ENCODE measurements at places on chromosomes 6 and 20.
A peak's percentile ranks its signal among the peaks of the same experiment; 100 is the strongest.

- peak; percentile 90 for DNase-seq
These were observed 35.5 kb upstream of the GJA1 start for GRCh38 chr6:121399966-121400365.

- DNase-seq = peak; percentile 51
These were observed 2.9 kb downstream of the EEF1A2 start for GRCh38 chr20:63495741-63496595.

GRCh38 chr20:15834857-15835256 is 738.4 kb downstream of the KIF16B start:
- DNase-seq = no peak

GRCh38 chr6:28490205-28490890 is 25.2 kb downstream of the GPX6 start:
- peak; percentile 42 for DNase-seq

DNA sequence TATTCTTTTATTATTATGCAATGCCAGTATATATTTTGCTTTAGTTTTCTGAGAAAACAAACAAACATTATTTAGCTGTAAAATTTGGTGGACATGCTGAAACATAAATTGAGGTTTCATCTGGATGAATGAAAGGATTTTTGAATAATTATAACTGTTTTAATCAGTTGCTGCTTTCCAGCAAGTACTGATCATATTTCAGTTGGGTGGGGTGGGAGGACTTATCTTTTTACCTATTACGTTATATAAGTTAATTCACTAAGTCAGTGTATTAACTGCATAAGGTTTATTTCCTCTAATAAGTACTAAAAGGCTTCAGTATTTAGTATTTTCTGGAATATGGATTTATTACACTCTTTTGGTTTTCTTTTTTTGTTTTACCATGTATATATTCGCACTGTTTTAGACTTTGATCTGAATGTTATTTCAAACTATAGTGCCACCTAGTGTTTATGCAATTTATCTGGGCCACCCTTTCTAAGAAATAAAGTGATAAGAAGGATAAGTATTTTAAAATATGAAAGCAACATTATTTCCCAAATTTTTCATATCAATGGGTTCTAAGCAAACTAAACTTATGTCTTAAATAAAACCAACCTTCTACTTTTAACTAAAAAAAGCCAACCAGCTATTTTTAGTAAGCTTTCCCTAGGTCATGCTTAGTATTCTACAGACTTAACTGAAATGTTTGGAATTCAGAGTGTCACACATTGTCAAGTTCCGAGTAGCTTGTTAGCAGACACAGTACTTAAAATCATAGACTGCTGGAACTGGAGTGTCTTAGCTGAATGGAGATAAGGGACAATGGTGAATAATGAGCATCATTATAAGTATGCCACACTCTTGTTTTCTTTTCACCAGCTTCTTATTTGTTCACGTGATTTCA is 105.4 kb upstream of the MCHR2 start:
- DNase-seq = peak; percentile 65

DNA sequence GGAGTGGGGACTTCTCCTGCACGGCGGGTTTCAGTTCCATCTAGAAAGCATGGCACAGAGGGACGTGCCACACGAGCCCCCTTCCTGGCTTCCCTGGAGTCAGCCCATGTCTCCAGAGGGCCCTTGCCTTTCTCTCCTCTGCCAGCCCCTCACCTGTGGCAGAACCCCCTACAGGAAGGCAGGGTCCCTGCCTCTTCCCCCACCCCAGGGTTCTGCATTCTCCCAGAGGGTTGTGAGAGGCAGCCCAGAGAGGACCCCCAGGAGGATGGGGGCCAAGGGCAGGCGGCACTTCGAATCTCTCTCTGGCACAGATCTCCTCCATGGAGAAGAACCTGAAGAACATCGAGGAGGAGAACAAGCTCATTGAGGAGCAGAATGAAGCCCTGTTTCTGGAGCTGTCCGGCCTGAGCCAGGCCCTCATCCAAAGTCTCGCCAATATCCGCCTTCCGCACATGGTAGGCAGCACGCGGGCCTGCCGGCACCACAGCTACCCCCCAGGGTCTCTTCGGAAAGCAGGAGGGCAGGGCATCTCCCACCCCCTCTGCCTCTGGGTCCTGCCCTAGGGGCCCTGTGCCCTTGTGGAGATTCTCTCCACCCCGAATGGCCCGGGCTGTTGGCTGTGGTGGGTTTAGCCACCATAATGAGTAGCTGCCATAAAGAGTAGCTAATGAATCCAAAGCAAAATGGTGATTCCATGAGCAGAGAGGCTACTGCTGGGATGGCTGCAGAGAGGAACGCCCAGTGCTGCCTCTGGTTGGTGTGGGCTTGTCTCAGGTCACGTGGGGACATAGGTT is 15.9 kb upstream of the PCMTD2 start:
- DNase-seq = no peak

DNA sequence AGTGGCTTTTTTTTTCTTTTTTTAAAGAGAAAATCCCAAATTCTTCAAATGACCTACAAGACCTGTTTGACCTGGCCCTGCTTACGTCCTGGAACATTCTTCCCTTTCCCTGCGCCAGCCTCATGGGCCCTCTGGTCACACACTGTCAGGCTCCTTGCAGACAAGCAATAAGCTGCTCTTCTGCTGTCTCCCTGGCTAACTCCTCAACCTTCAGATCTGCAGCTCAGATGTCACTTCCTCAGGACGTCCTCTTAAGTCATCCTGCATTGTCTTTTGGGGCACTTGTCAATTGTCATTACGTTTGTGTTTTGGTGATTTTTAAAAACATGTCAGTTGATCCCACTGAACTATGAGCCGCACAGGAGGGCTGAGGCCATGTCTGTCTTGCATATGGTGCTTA is 28.9 kb upstream of the SLC35D3 start:
- no peak for DNase-seq

- DNase-seq = no peak
These were observed 64.5 kb downstream of the CTNNBL1 start for GRCh38 chr20:37758332-37758731.

DNA sequence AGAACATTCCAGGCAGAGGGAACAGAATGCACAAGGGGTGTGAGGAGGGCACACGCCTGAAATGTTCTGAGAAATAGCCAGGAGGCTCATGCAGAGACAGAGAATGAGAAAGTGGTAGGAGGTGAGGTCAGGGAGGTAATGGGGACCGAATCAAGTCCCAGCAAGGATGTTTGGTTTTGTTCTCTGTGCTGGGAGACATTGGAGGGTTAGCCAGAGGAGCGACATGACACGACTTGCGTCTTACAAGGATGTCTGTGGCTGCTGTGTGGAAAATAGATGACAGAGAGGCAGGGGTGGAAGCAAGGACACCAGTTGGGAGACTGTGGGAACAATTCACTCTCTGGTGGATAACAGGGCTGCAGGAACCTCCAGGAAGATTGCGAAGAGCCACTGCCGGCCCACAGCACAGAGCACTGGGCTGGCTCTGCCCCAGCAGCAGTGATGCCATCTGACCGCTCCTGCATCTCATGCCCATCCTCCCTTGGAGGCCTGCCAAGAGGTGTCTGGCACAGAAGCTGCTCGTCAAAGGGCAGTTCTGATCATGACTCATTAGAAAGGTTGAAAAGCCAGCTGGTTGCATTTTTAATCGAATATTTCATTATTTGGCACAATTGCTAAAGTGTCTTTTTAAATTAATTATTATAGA is 57.7 kb upstream of the CD83 start:
- DNase-seq = no peak

DNA sequence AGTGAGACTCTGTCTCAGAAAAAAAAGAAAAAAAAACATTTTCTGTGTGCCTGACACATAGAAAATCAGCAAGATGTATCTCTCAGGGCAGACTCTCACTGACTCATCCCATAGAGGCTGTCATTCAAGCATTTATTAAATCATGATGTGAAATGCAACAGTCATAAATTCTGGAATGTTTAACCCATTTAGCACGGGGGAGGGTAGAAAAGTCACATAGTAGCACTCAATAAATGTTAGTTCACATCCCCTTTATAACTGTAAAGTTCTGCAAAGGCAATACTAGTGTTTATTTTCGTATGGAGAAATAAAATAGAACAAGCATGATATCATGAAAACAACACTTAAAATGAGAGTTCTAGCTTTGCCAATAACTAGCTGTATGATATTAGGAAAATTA is 15.5 kb upstream of the CARMIL1 start:
- no peak for DNase-seq

DNA sequence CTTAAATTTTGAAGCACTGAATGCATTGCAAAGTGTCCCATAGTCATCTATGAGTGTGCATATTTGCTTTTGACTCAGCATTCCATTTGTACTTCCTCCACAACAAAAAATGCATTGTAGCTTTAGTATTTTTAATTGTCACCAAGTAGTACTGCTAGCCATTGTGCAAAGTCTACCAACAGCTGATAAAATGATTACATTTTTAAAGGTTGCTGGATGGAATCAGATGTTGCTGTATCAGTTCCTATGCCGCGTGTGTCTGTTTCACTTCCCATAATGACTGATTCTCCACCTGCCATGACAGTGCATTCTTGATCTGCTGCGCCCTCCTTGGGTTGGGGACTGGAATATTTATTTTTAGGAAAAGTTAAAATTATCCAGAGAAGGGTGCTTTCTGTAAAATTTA is 41.2 kb downstream of the SLX4IP start:
- DNase-seq = peak; percentile 11

- DNase-seq = no peak
These were observed 39.2 kb upstream of the ZNF831 start for GRCh38 chr20:59124296-59125029.

DNA sequence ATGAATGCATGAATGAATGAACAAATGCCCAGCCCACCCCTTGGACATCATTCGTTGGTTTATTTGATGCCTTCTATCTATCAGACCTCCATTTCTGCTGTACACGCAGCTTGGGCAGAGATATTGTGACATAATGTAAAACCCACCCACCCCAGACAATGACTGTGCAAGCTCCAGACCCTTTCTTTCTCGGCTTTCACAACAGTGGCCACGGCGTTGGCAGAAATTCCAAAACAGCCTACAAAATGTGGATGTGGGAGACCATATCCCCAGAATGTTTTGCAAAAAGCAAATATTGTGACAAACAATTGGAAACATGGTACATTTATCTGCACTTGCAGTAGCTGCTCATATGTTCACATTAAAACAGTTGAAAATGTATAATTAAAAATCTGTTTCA is 162.0 kb upstream of the MAFB start:
- no peak for DNase-seq

GRCh38 chr6:109336221-109336961 is 45.9 kb downstream of the CD164 start:
- DNase-seq = peak; percentile 66

GRCh38 chr20:45433316-45433715 is 17.4 kb downstream of the PIGT start:
- DNase-seq = no peak

GRCh38 chr6:30687659-30688431 is 1.4 kb upstream of the PPP1R18 start:
- DNase-seq = no peak

- DNase-seq = no peak
These were observed 71.7 kb upstream of the CEP85L start for GRCh38 chr6:118722829-118723813.

GRCh38 chr20:24957326-24958016 is 8.4 kb downstream of the CST7 start:
- DNase-seq = no peak

- DNase-seq = no peak
These were observed 276.3 kb downstream of the BCKDHB start for GRCh38 chr6:80382811-80383210.

DNA sequence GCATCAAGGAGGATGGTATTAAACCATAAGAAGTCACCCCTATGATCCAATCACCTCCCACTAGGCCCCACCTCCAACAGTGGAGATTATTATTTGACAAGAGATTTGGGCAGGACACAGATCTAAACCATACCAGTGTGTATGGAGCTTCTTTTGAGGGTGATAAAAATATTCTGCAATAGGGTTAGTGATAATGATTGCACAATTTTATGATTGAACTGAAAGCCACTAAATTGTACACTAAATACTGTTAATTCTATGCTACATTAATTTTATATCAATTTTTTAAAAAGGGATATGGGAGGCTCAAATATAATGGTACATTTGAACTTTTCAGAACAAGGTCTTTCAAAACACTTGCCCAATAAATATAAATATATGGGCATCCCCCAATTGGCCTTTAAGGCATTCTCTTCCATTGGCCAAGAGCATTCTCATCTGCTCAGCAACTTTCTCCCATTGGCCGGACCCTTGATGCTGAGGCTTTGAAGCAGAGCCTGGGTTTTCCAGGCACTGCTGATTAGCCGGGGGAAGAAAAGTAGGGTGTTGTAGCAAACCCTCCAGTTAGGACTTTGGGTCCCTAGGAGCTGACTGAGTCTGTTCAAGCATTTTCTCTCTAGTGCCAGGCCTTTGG is 209.9 kb downstream of the LRFN2 start:
- DNase-seq = no peak

DNA sequence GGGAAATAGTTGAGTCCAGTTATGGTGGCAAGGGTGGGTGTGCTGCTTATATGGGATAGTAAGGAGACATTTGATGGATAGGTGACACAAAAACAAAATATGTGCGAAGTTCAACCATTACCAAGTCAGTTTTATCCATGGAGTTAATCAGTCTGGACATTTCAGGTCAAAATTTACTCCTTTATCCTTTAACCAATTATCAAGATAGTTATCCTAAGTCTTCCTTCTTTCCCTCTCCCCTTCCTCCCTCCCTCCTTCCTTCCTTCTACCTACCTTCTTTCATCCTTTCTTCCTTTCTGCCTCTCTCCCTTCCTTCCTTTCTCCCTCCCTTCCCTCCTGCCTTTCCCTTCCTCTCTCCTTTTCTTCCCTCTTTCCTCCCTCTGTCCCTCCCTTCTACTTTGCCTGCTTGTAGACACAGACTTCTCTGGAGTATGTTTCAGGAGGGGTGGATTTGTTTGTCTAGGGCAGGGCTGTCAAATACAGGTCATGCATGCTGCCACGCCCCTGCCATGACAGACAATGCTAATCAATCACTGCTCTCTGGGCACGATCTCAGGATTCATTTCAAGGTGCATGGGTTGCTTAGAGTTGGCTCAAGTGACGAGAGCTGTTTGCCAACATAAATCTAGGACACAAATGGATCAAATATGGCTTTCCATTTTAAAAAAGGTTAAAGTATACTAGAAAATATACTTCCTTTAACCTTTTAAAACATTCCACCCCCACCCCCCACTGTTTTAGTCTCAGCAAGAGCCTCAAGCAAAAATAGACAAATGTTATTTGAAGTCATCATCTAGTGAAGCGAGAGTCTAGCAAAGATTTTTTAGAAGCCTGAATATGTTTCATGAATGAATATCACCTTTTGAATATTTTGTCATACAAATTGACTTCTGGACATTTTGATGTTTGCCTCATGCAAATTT is 281.6 kb upstream of the CITED2 start:
- DNase-seq = no peak

GRCh38 chr6:165704045-165704748 is 41.2 kb upstream of the PDE10A start:
- DNase-seq = no peak

- no peak for DNase-seq
These were observed 244.6 kb downstream of the HAO1 start for GRCh38 chr20:7695635-7696034.

DNA sequence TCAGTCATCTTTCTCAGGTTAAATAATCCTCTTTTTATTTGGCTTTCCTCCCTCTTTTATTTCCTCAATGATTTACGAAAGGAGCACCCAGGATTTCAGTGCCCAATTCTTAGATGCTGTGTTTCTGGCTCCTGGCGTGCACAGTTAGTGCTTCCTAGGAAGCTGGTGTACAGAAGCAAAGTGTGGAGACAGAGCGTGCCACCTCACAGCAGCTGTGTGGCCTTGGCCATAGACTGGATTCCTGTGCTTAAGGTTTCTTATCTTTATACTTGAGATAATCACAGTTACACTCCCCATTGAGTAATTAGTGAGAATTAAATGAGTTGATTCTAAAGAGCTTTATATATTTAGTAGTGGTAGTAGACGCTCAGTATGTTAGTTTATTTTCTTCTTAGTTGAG is 39.7 kb upstream of the GJA1 start:
- no peak for DNase-seq

- DNase-seq = no peak
These were observed 171.0 kb upstream of the PRND start for GRCh38 chr20:4550740-4551139.
